ENCODE measurements at places on chromosomes 16 and 17.
A peak's percentile ranks its signal among the peaks of the same experiment; 100 is the strongest.

GRCh38 chr16:63925221-63925620 lies 1196.6 kb downstream of the CDH11 start:
- no peak for DNase-seq

DNA sequence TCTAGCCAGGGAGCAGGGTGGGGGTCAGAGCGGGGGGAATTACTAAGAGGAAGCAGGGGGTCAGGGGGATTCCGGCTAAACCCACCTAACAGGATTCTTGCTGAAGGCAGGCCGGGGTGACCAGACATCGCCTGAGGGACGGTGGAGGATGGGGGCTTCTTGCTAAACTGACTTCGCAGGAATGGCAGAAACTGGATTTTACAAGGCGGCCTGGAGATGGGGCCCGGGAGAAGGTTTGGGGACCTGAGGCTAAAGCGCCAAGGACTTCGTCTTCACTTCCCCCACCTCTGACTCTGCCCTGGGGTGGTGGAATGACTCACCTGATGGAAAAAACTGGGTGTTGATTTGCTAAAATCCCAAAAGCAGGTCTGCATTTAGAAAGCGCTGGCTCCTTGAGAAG lies 23.5 kb downstream of the LGALS3BP start:
- no peak for DNase-seq

- DNase-seq: no peak
Measured at GRCh38 chr17:48066656-48067055, 18.5 kb downstream of the NFE2L1 start.

- no peak for DNase-seq
Measured at GRCh38 chr16:67229906-67230808, 3.2 kb downstream of the TMEM208 start.

DNA sequence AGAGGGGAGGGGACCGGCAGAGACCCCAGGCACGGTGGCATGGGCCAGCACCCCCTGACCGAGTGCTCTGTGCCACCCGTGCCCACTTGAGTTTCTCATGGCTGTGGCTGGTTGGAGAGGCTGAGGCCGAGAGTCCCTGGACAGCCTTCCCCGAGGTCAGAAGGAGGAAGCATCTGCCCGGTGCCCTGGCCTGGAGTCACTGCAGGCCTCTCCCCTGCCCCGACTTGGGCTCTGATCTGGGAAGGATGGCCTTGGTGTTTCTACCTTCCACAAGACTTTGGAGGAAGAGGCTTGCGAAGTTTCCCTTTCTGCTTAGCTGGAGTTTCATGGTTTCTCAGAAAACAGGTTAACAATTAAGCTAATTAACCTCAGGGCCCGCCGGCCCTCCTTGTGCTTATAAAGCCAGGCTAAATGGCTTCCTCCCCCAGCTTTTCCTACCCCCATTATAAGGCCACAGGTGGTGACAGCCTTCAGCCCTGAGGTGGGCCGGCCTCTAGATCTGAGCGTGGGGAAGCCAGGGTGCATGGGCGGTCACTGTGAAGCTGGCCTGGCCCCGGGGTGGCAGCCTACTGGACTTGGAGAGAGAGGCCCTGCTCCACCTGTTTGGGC lies 17.3 kb downstream of the LLGL2 start:
- DNase-seq: no peak

DNA sequence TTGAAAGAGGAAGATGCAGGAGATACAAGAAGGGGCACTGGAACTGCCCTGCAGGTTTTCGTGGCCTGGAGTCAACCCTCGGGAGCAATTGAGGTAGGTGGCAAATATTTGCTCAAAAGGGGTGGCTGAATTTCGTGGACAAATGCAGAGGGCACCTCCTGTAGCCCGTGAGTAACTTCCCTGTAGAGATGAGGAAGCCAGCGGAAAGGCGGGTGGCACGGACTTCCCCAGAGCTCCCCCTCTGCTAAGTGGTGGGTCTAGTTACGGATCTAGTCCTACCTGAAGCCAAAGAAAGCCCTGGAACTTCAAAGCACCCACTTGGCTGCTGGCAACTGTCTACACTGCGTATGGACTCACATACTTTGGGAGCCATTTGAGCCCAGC lies 1.0 kb upstream of the ATP2C2 start:
- DNase-seq: no peak

- peak; percentile 53 for DNase-seq
Measured at GRCh38 chr17:2023692-2024571, 1.2 kb downstream of the RTN4RL1 start.

- DNase-seq: peak; percentile 67
Measured at GRCh38 chr16:54193665-54194333, 92.8 kb downstream of the IRX3 start.

- DNase-seq: no peak
Measured at GRCh38 chr16:88921591-88921990, 55.1 kb upstream of the PABPN1L start.

DNA sequence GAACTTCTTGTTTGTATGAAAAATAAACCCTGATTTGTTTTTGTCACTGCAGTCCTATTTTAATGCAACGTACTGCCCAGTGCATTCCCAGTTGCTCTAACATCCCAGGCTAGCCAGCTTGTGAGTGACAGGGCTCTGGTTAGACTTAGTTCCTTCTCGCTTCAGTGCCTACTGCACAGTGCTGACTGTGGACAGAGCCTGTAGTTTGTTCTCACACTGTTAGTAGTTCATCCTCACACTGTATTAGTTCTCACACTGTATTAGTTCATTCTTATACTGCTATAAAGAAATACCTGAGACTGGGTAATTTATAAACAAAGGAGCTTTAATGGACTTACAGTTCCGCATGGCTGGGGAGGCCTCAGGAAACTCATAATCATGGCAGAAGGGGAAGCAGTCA lies 116.6 kb upstream of the SALL1 start:
- DNase-seq: no peak

- DNase-seq: no peak
Measured at GRCh38 chr17:43330876-43331639, 67.7 kb upstream of the ARL4D start.

- no peak for DNase-seq
Measured at GRCh38 chr17:72171703-72172667, 51.2 kb downstream of the SOX9 start.

DNA sequence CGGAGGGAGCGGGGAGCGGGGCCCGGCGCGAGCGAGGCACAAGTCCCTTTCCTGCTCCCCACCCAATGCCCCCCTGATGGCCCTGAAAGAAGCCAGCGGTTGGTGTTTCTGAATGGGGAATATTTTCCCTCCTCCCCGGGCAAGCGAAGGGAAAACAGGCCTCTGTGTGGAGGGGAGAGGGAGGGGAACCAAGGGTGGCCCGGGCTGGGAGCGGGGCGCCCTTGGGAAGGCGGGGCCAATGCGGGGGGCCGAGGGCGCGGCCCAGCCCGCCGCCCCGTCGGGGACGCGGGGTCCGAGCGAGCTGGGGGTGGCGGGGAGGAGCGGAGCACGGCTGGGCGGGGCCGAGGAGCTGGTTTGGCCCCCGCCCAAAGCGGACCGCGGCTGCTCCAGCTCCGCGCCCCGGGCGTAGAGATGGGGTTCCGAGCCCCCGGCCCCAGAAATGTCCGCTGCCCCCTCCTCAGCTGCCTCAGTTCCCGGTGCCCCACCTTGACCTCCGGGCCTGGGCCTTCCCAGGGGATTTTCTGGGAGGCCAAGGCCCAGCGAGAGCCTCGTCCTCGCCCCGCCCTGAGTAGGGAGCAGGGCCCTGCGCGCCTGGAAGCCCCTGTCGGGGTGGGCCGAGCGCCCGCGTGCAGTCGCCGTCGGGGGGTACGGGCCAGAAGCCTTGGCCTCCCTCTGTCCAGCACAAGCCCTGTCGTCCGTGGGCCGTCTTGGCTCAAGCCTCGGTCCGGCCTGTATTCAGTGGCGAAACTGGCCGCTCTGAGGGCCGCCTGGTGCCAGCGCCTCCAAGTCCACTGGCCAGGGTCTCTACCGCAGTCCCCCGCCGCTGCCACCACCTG lies 3.9 kb upstream of the HEXIM1 start:
- DNase-seq: no peak

DNA sequence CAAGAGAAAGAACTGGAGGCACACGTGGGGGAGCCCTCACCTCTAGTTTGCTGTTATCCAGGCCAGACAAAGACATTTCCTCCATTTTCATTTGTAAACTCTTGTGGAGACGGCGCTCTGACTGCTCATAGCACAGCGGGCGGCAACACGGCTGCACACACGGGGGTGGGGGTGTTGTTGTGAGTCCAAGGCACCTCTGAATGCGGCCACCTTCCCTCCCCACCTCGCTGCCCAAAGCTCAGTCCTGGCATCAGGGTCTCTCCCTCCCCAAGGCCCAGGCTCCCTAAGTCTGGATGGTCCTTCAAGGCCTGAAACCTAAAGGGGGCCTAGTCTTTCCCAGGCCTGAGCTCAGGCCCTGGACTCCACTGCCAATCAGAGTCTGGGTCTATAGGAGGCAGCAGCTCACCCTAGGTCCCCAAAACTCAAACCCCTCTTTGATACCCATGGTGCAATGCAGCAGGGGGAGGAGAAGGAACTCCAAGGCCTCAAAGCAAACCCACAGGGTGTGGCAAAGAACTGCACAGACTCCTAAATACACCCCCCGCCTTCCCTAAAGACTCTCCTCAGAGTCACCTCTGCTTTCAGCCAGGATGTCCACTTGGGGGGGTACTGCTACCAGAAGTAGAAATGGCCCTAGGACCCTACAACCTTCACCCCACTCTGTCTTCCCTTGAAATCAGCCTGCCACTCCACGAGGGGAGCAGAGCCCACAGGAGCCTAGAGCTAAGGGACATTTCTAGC lies 1.5 kb downstream of the ATXN7L3 start:
- DNase-seq: no peak

DNA sequence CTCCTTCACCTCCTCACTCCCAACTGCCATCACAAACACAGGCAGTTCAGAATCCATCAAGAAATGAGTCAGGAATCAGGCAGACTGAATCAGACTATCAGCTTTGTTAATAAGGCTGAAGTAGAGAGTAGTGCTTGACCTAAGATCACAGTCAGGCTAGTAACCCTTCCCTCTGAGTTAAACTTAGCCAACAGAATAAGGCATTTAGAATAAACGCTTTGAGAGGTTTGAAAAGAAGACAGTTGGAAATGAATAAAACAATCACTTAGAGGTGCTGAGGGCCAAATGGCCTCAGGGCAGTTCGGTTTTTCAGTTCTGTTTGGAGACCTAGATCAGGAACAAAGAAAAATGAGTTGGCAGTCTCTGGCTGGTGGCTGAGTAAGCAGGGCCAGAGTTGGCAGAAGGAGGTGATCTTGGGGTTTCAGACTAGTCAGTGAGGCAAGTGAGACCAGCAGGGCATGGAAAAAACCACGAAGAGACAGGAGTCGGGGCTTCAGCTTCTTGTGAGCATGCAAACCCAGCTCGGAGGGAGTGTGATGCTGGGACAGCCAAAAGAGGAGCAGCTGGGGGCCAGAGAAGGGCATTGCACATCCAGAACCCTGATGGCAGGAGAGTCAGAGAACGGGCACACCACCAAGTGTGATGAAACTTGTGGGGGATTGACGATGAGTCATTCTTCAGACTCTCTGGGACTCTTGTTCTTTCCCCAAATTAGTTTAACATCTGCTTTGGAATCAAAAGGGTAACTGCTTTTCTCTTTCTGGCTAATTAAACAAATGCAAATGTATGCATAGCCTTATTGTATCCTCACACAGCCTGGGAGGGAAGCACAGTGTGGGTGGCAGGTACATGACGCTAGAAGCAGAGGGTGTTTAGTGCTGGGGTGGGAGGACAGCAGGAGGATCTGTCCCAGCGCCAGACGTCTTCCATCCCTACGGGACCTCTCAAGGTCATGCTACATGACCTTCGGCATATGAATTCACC lies 54.8 kb downstream of the SPECC1 start:
- peak; percentile 55 for DNase-seq

DNA sequence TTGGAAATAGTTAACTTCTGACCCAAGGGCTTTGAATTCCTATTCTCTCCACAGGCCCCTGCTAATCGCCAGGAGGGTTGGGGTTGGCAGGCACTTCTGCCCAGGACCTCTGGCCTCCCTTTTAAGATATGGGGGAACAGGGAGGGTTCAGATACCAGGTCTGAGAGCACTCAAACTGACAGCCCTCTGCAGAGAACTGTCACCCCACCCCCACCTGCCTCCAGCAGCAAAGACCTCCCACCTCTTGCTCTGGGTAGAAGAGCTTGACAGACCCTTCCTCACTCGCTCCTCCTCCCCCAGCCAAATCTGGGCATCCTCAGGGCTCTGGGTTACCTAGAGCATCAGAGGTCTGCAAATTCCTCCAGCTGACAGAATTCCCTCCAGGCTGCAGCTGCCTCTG lies 11.6 kb downstream of the CDH3 start:
- no peak for DNase-seq

DNA sequence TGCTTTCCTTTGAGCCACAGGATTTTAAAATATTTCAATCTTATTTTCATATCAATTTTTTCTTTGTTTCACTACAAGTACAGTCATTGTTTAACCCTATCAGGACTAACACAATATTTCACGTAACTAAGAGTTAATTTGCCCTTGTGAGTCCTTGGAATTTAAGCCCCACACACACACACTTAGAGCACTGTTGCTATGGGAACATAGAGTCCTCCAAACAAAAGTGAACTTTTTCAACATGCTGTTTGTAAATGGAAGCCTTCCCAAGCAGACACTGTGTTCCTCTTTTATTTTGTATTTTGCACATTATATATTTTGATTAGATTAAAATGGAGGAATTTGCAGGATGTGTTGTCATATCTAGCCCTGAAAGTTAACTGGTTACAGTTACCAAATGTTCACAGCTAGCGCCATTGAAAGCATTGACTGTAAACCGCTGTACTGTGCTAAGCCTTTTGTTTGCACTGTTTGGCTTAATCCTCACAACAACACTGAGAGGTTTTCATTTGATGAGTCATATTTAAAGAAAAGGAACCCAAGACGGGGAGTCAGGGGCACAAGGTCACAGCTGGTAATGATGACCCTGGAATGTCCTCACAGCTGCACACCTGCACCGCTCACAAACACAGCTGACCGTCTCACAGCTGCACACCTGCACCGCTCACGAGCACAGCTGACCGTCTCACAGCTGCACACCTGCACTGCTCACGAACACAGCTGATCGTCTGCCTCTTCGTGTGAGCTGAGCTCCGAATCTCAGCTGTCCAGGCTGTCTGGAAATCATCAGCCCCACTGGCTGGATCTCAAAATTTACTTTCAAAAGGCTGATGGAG lies 6.3 kb downstream of the HSBP1 start:
- DNase-seq: peak; percentile 45

DNA sequence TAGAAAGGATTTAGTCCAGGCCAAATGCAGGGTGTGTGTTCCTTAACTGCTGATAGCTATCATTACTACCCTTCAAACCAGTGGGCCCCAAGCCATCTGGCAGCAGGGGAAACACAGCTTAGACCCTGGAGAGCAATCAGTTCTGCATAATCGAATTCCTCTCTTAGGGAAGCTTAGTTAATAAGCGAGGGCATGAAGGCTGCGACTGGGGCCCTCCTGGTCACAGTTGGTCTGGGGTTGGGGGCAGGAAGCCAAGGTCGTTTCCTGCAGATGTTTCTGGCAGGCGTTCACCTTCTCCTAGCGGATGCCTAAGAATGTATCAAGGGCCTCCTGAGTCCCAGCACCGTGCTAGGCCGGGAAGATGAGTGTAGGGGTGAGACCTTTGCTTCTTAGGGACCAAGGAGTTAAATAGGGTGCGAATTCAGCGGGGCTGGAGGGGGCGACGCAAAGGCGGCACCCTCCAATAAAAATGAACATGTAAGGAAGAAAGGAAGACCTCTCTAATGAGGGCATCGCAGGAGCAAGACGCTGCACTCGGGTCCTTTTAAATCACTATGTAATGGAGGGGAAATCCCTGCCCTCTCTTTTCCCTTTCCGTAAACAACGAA lies 16.5 kb upstream of the EEF2K start:
- DNase-seq: no peak

Data from right lung (tissue), 10 donors.